ENCODE measurements at places on chromosomes 12 and 14.

- DNase-seq, result no peak
These were observed 133.3 kb downstream of the RMST start for GRCh38 chr12:97595936-97596335.

- no peak for DNase-seq
These were observed 33.9 kb downstream of the MIA2 start for GRCh38 chr14:39267608-39268005.

- no peak for DNase-seq
These were observed 28.7 kb downstream of the SIX6 start for GRCh38 chr14:60537663-60538062.

- DNase-seq, result no peak
These were observed 787.7 kb upstream of the TMEM132C start for GRCh38 chr12:127479256-127479655.

- DNase-seq, result no peak
These were observed 577.5 kb downstream of the ALG10 start for GRCh38 chr12:34599530-34600513.

DNA sequence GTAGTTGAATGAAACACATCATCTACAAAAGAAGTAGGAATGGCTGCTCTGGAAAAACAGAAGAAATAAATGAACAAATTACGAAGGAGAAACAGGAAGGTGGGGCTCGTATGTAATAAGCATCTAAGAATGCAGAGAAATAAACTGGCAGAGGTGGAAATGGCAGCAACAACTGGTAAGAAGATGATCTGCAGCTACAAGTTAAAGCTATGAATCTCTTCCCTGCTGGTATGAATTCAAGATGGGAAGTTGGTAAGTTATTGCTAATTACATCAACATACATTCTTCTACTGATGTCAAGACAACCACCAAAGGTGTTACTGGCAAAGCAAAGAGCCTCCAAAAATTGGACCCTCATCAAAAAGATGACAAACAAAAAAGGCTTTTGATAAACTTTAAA is 59.8 kb downstream of the HECTD4 start:
- DNase-seq, result no peak

DNA sequence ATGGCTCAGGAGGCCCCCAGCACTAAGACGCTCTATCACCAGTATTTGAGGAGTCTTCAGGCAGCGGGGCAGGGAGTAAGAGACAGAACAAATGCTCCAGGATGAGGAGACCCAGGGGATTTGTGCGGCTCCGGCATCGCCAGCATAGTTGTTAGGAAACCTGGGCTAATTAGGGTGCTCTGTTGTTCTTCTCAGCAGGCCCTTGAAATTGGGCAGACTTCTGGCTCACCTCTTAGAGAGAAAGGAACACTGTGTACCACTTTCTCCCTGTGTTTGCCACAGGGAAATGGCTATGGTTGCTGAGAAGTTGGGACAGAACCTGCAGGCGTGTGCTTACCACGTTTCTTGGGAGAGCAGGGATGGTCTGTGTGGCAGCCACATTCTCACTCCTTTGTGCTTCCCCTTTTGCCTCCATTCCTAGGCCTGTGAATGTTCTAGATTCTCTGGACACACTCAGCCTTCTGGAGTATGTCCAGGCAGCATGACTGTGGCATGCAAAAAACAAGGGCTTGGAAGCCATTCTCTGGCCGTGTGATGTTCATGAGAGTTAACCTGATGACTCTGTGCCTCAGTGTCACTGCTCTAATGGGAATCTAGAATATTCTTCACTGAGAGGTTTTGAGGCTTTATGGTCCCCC is 109.0 kb downstream of the CHST11 start:
- DNase-seq, result no peak

DNA sequence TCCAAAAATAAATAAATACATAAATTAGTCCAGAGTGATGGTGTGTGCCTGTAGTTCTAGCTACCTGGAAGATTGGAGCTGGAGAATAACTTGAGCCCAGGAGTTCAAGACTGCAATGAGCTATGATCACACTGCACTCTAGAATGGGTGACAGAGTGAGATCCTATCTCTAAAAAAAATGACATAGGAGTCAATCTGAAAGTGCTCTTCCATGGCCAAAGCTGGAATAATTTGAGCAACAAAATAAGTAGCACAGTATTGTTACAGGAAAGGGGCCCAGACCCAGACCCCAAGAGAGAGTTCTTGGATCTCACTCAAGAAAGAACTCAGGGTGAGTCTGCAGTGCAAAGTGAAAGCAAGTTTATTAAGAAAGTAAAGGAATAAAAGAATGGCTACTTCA is 24.9 kb upstream of the SLC7A8 start:
- DNase-seq, result no peak

DNA sequence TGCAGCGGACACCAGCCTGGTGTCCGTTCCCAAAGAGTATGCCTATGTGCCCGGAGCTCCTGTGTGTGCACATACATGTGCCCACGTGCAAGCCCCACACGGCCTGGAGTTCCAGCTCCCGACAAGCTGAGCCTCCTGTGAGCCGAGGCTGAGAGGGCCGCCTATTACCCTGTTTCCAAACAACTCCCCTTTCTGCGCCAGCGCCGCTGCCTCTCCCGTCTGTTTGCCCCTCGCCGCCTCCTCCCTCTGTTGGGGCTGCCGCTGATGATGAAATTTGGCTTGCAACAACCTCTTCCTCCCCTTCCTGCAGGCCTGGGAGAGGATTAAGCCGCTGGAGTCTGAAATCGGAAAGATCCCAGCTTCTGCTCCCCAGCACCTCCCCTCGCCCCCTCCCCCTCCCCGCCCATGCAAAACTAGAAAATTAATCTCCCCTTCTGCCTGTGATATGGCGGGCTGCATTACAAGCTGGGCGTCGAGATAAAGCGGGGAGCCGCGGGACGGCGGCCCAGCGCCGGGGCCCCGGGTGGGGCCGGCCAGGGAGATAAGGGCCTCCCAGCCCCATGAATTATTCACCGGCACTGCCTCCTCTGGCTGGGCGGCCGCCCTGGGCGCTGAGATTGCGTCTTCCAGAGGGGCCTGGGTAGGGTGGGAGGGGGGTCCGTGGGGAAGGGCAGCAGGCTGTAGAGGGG is 6.8 kb upstream of the ASIC1 start:
- no peak for DNase-seq

GRCh38 chr12:110704231-110704630 is 15.3 kb upstream of the HVCN1 start:
- DNase-seq, result no peak

- no peak for DNase-seq
These were observed 6.8 kb downstream of the OR11G2 start for GRCh38 chr14:20197459-20197858.

DNA sequence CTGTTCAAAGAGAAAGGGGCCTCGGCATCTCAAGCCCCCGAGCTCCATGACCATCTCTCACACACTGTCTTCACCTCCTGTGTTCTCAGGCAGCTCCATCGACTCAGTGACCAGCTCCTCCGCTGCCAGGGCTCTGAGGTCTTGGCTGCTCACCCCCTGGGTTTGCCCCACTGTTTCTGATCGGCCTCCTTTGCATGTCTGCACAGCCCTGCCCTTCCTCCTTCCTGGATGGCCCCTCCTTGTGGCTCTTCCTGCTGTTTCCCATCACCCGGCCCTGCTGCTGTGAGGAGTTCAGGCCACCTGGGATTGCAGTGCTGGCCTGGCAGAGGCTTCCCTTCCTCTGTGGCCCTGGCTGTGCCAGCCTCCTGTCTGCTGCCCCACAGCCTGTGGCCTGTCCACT is 38.1 kb upstream of the PIWIL1 start:
- no peak for DNase-seq

DNA sequence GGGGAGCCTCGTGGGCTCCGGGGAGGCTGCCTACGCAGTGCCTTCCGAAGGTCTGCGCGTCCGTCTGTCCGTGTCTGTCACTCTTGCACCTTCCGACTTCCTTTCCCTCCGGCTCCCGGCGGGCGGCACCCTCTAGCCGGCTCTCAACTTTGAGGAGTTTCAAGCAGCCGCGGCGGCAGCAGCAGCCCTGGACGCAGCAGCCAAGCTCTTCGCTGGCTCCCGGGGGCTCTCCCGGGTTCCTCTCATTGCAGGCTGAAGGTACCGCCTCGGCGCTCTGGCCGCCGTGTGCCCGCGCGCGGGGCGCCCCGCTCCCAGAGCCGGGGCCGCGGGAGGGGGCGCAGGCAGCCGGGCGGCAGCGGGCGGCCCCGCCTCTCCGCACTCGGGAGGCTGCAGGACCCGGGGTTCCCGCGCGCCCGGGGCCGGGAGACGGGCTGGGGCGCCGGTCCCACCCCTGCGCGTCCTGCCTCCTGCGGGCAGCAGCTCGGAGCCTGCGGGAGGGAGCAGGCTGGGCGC is at the start of the genes AMIGO2 and PCED1B:
AMIGO2 (minus strand) TSS at position 492 of the 513 bp plus-strand sequence. CDS start 957 bp downstream, outside the sequence.
PCED1B (plus strand) TSS at position 154 of the 513 bp plus-strand sequence. CDS start 155,443 bp downstream, outside the sequence.
- DNase-seq, result no peak

- DNase-seq, result no peak
These were observed 109.4 kb upstream of the MYL2 start for GRCh38 chr12:111029732-111030131.

- DNase-seq, result no peak
These were observed 339.9 kb upstream of the RGS6 start for GRCh38 chr14:71592361-71592760.

DNA sequence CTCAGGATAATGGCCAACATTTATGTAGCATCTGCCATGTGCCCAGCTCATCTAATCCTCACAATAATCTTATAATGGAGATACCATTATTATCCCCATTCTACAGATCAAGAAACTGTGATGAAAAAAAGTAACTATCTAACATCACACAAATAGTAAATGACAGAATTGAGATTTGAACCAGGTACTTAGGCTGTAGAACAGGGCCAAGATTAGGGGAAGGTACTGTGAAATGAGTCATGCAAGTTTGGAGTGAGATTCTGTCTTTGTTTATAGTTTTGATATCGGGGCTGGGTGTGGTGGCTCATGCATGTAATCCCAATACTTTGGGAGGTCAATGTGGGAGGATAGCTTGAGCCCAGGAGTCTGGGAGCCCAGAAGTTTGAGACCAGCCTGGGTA is 1.3 kb upstream of the GNPTAB start:
- DNase-seq, result no peak

DNA sequence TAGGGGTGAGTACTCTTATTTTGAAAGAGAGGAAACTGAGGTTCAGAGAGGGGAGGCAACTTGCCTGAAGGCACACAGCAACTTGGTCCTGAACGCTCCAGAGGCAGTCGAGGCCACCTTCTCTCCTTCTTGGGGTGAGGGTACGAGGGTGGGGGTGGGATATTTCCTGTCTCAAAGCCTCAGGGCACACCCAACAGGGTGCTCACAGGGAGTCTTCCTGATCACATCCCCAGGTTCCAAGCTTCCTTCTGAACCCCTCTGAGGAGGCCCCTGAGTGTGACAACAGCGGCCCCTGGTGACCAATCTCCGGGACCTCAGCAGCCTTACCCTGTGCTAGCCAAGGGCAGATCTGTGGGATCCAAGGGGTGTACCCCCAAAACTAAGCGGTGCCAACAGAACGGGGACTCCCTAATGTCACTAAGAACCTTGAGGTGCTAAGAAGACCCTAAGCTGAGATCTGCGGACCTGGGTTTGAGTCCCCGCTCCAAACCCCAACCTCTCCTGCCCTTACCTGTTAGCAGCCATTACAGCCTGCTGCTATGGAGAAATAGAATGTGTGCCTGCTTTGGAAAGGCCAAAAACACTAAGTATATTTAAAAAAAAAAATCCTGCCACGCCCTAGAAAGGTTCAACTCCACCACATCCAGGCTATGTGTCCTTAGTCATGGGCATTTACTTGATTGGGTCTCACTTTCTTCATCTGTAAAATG is 57.9 kb downstream of the TRPV4 start:
- no peak for DNase-seq

GRCh38 chr12:92400006-92400405 is 254.4 kb upstream of the BTG1 start:
- no peak for DNase-seq

DNA sequence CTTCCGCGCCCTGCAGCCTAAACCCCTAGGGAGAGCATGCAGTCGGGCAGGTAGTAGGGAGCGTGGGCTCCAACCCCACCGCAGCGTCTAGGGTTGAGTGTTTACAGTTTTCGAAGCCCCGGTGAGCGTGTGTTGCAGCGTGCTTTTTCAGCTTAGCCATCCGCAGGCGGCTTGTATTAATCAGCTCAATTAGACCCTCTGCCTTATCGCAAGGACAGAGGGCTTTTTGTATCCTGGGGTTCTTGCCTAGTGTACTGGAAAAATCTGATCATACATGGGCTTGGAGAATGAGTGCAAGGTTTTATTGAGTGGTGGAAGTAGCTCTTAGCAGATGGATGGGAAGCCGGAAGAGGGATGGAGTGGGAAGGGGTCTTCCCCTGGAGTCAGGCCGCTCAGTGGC is 44.4 kb upstream of the GNG2 start:
- DNase-seq, result no peak

DNA sequence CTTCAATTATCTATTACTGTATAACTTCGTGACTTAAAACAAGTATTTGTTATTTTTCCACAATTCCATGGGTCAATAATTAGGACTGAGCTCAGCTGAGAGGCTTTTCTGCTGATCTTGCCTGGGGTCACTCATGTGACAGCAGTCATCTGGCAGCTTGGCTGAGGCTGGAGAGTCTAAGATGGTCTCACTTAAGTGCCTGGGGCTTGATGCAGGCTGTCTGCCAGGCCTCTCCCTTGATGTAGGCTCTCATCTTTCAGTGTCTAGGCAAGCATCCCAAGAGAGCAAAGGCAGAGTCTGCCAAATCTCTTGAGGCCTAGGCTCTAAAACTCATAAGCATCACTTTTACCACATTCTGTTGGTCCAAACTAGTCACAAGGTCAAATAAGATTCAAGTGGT is 93.2 kb downstream of the NKX2-1 start:
- no peak for DNase-seq

DNA sequence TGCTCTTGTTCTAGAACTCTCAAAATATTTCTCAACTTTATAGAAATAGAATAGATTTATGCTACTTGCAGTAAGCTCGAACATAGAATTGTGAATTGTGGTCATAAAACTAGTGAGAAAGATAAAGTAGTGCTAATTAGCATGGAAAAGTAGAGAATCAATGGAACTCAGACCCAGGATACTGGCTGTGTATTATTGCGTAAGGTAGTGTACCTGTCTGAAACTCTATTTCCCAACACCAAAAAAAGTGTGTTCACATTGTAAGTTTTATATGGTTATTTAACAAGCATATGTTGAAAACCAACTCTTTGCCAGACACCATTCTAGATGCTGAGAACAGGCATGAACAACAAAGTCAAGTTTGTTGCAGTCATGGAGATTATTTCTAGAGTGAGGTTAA is 720.5 kb upstream of the ATXN7L3B start:
- DNase-seq, result no peak

DNA sequence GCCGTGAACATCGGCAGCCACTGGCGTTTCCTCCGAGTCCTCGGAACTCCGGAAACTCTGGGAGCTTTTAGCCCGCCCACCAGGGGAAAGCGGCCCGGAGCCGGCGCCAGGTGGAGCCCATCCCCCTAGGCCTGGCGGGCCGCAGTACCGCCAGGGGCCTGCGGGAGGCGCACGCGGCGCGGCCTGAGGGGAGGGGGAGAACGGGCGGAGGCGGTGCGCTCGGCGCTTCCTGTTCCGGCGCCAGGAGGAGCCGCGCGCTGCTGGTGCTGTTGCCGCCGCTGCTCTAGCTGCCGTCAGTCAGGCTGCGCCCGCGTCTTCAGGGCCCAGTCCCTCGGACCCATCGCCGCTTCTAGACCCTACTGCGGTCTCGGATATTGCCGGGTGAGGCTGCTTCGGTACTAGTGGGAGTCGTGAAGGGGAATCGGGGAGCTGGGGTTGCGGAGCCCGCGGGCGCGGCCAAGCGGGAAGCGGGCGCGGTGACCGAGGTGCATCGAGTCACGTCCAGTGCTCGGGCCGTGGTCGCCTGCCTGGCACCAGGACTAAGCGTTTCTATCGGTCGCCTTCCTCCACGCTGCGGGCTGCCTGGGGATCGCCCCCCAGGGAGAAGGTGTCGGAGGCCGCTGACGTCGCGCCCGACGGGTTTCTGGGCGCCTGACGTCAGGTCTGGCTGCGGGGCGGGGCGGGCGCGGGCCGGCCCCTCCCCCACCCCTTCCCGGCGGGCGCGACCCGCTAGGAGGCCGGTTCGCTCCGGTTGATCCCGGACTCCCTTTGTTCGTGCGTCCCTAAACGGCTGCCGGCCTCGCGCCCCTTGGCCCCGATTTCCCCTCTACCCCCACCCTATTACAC is at the start of gene MAPK1IP1L:
MAPK1IP1L (plus strand) TSS at position 225 of the 846 bp plus-strand sequence. CDS start 10,037 bp downstream, outside the sequence.
- peak; percentile 58 for DNase-seq
